Stimulated activated CD4-positive, alpha-beta T cell treated with anti-CD3 and anti-CD28 coated beads, Interleukin-4, amount 100 ng/mL, for 24 hours (primary cell): ENCODE measurements at places on chromosomes 6 and 20.

- DNase-seq: no peak
Measured at GRCh38 chr20:48824830-48825565, 2.8 kb downstream of the PREX1 start.

DNA sequence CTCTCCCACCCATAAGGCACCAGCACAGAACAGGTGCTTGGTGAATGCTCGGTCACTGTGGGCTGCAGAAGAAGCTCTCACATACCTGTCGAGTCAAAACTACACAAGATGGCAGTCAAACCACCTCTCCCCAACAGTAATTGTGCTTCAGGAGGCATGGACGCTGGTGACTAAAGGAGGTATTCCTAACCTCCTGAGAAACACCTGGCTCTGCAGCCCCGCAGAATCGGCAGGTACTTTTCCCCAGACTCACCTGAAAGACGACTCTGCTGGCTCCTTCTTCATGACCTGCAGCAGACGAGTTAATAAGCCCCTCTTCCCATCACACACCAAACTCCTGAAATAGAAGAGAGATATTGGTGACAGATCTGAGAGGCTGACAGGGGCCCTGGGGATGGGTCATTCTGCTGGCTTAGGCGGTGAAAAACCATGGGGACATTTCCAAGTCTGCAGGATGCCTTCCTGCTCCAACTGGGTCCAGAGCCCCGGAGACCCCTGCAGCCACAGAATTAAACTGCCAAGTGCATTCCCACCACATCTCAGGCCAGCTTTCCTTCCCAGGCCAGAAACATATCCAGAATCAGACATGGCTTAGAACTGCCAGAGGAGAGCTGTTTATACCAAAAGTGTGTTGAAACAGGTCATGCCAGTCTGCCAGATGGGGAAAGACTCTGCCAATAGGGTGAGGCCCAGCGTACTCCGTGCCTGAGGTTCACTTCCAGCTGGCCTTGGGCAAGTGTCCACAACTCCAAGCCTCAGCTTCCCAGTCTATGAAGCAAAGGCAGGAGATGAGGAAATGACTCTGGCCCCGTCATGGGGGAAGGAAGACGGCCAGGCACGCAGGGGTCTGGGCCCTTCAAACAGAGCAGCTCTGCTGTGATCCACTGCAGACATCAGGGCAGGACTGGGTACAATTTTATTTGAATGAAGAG is 53.0 kb downstream of the MYH7B start:
- no peak for DNase-seq

DNA sequence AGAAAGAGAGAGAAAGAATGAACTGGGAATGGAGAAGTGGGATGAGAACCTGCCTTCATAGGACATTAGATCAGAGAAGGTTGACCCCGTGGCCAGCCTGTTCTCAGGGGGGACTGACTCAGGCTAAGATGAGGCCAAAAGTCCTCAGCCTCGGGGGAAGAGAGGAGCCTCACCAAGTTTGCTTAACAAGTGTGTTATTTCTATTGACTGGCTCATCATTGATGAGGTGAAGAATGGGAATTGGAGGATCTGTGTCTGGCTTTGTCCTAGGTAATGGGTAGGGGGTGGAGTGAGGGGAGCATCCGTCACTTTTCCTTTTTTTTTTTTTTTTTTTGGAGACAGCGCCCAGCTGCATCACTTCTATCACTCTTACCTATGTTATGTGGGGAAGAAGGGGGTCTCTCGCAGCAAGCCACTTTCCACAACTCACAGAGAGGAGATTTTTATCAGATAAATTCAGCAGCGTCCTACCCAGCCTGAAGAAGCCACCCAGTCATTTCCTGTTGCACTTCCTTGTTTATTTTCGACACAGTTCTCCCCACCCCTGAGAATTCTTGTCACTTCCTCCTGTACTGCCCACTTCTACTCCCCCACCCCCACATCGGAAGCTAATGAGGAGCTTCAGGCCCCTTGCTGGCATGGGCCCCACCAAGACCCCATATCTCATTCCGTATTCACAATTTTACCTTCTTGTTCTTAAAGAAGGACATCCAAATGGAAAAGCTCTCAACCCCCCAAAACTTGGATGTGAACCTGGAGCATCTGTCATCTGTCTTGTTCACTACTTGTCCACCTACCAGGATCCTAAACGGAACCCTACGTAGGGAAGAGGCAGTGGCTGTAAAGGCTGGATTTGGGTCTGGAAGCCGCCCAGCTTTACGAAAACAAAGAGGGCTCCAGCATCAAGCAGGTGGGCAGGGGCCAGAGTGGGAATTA is 2.8 kb upstream of the RNASET2 start:
- DNase-seq: peak; percentile 54

DNA sequence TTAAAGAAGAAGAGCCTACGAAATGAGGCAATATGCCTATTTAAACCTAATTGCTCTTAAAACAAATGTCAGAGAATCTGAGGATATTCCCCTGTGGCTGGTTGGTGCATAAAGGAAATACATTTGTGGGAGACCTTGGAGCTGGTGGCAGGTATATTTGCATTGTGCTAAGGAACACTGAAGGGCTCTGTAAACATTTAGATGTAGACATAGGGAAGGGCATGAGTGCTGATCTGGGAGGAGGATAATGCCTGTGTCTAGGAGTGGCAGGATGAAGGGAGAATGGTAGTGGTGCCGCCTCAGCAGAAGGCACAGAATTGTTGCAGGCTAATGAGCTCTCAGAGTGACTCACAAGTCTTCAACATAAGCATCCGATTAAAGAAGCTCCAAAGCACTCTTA is 85.8 kb downstream of the CD164 start:
- DNase-seq: no peak

DNA sequence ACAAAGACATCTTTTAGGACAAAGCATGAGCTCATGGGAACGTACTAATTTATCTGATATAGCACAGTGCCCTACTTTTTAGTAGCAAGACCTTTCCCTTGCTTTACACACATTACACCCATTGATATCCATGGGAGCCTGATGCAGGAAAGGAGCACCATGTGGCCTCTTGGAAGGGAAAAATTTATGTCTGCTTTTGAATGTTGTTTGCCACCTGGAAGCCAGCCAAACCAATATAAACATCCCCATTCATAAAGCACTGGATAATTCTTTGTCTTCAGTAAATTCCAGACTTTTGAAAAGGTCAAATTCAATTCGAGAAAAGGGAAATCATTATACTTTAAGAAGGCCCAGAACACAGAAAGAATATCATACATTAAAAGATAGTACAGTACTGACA is 152.3 kb upstream of the BEND6 start:
- no peak for DNase-seq

DNA sequence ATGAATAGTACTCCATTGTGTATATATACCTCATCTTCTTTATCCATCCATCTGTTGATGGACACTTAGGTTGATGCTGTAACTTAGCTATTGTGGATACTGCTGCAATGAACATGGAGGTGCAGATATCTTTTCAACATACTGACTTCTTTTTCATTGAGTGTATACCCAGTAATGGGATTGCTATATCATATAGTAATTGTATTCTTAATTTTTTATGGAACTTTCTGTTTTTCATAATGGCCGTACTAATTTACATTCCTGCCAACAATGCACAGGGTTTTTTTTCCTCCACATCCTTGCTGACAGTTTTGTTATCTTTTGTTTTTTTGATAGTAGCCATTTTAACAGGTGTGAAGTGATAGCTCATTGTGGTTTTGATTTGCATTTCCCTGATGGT is 5.2 kb downstream of the CCN2 start:
- DNase-seq: no peak

- no peak for DNase-seq
Measured at GRCh38 chr6:16512544-16513290, 248.5 kb downstream of the ATXN1 start.

GRCh38 chr6:112296122-112296521 is 41.8 kb upstream of the LAMA4 start:
- DNase-seq: no peak

GRCh38 chr6:128518434-128519131 is 1.8 kb downstream of the PTPRK start:
- DNase-seq: no peak

DNA sequence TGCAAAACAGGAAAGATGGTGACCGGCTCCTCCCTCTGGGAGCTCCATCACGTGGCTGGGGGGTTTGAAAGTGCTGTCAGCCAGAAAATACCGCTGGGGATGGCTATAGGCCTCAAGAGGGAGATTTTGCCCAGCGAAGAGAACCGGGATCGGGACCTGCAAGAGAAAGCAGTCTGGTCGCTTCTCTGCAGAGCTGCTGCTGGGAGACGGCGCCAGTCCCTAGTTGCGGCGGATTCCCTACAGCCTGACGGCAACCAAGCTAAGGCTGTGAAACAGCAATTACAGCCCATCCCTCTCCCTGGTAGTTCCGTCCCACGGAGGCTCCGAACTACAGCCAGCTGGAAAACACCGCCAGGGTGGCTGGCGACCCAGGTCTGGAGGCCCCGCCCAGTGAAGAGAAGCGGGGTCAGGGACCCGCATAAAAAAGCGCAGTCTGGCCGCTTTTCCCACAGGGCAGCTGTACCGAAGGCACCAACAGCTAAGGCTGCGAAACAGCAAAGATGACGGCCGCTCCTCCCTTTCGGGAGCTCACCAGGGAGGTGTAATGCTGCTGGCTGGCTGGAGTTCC is 238.1 kb upstream of the IRAK1BP1 start:
- no peak for DNase-seq

DNA sequence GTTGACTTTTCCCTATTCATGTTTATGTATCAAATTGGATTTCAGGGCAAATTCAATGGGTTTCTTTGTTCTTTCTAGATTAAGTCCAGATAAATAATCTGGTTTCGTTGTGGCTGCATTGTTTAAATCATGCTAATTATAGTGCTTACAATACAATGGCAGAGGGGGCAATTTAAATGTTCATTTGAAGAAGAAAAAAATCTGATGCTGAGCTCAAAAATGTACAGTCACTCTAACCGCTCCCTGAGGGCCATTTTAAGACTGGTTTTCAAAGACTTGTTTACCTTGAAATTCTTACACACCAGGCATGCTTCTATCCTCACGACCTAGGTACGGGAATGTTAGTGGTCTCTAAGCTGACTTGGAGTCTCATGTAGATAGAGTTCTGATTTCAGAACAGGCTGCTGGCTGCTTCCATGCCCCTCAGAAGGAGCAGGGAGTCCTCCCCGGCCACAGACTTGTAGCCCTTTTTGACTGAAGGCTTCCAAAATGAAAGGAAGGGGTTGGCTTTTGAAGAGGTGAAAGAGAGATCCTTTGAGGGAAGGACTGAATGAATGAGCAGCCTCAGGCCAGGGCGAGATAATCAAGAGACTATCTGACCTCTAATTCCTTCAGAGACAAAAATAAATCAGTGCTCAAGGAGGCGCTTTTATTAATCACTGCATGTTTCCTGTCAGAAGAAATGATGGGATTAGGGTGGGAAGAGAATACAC is 86.1 kb upstream of the ZNF217 start:
- no peak for DNase-seq

- no peak for DNase-seq
Measured at GRCh38 chr6:87483929-87484328, 11.2 kb downstream of the SLC35A1 start.

DNA sequence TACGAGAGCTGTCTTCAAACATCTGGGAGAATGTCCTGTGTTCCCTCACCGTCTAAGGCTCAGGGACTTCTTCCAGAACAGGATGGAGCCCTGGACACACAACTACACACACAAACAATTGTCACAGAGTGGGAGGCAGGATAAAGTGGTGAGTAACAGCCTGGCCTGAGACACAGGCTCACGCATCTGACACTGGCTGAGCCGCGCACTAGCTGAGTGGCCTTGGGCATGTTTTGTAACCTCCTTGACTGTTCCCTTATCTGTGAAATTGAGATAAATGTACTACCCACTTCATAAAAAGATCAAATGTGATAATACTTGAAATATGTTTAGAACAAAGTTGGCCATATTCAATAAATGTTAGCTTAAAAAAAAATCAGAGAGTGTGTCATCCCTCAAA is 132.4 kb upstream of the ARMC2 start:
- no peak for DNase-seq

DNA sequence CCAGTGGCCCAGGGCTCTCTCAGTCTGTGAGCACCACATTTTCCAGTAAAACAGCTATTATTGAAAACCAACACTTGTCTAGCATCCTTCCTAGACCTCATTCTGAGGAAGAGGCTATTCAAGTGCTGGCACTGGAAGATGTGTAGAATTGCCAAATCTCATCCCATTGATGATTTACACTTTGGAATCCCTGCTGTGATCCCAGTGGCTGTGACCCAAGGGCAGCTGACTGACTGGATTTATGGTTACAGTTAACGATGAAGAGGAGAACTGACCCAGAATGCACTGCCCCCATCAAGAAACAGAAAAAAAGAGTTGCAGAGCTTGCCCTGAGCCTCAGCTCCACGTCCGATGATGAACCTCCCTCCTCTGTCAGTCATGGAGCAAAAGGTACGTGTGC is 2.4 kb downstream of the CMTR1 start:
- DNase-seq: no peak

DNA sequence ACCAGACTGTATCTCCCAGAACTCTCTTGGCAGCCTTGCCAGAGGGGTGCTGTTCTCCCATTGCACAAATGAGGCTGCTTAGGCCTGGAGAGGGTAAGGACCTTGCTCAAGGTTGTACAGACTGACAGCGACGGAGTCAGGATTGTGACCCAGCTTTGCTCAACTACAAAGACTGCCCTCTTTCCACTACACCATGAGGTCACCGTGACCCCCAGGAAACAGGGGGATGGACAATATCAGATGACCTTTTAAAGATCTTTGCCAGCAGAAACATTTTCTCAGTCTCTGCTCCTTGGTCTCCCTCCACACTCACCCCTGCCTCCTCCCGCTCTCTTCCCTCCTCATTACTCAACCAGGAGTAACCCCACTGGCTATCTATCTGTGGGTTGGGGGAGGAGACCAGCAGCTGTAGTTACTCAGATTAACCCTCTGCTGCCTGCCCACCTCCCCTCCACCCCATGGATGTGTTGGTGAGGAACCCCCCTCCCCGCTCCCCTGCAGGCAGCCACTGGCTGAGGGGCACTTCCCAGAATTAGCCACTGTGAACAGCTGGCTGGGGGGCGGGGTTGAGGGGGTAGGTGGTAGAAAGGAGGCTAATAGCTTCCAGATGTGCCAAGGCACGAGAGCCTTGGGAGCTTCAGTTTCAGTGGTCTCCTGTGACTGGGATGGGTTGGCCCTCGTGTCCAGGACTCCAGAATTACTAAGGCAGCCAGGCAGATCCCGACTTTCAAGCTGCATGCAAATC is 26.9 kb upstream of the MRPS18A start:
- DNase-seq: no peak

DNA sequence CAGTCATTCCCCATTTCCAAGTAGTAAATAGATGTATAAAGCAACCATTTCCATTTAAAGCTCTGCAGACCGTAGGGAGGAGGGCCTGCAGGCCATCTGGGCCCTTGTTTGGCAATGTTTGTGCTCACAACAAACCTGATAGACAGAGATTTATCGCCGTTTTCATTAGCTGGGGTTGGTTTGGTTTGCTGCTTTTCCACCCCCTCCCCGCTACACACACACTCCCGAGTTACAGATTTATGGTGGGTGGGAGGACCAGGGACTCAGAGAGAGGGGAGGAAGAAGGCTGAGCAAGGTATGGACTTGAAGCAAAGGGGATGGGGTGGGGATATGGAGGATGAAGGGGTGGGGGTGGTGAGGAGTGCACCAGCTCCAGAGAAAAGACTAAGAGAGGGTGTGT is 36.6 kb upstream of the FOXP4 start:
- no peak for DNase-seq
